ENCODE measurements at places on chromosomes 1 and 21.

- H3K27me3 ChIP-seq: no peaks in the 10 kb centered on the region
- H3K27ac ChIP-seq: no peak overlapping the region
- H3K4me3 ChIP-seq: no peak overlapping the region
- peaks cover 24% of the 10 kb centered on the region for H3K4me1 ChIP-seq
Measured at GRCh38 chr1:55164906-55165305, 50.3 kb downstream of the USP24 start.

DNA sequence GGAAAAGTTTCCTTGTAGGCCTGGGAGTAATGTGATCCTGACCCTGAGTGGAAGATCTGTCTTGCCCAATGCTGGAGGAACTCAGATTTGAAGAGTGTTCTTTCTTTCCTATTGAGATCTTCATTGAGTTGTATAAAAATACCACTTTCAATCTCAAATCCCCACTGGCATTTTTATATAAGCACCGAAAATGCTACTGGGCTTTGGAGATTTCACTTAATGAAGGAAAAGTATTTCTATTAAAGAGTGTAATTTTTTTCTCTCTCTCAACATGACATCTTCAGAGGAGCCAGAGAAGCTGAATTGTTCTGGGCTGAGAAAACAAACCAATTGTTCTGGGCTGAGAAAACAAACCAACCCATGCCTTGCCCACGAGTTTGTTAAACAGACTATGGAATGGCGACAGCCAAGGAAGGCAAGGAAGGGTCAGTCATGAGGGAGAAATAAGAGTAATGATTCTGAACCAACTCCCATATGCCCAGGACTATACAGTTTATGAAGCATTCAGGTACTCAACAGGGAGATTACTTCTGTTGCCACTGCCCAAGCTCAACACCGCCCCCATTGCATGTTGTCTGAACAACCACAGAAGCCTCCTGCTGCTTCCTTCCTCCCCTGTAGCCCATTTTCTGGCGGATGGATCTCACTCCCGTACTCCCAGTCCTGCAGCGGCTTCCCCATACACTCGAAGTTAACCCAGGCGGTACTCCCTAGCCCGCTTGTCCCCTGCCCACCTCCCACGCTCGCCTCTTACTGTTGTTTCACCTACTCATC, 103.2 kb downstream of the BEND5 start:
- peaks cover 43% of the 10 kb centered on the region for H3K27me3 ChIP-seq
- H3K4me1 ChIP-seq: peaks cover 5% of the 10 kb centered on the region
- no peak overlapping the region for H3K27ac ChIP-seq
- no peaks in the 10 kb centered on the region for H3K36me3 ChIP-seq
- no peak overlapping the region for H3K4me3 ChIP-seq

DNA sequence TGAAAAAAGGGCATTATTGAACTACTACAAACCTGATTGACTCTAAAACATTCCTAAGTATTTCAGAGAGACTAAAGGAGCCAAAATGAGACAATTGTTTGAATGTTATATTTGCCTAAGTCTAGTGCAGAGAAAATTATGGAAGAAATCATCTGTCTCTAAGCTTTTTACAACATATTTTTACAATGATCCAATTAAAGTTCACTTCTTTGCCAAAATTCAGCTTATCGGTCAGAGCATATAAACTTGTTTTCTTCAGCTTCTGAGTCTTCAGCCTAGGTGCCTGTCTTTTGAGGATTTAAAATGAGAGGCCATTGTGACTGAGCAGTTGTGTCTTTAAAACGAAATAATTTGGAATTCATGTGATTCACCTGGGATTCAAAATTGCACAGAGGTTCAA, 181.2 kb upstream of the SGIP1 start:
- H3K4me1 ChIP-seq: peaks cover 85% of the 10 kb centered on the region
- H3K27ac ChIP-seq: peak overlapping the region; percentile 95
- H3K27me3 ChIP-seq: no peaks in the 10 kb centered on the region
- H3K4me3 ChIP-seq: peak overlapping the region; percentile 62
- peaks cover 56% of the 10 kb centered on the region for H3K36me3 ChIP-seq
- DNase-seq: no peak

GRCh38 chr1:119870917-119871596, 25.3 kb downstream of the ADAM30 start:
- DNase-seq: peak; percentile 52
- no peaks in the 10 kb centered on the region for H3K36me3 ChIP-seq
- no peak overlapping the region for H3K4me3 ChIP-seq
- no peak overlapping the region for H3K27ac ChIP-seq
- H3K4me1 ChIP-seq: peaks cover 5% of the 10 kb centered on the region

- no peak overlapping the region for H3K27ac ChIP-seq
- no peaks in the 10 kb centered on the region for H3K36me3 ChIP-seq
- DNase-seq: no peak
- H3K4me1 ChIP-seq: no peaks in the 10 kb centered on the region
- H3K4me3 ChIP-seq: no peak overlapping the region
Measured at GRCh38 chr1:29425631-29426030, 189.3 kb downstream of the PTPRU start.

DNA sequence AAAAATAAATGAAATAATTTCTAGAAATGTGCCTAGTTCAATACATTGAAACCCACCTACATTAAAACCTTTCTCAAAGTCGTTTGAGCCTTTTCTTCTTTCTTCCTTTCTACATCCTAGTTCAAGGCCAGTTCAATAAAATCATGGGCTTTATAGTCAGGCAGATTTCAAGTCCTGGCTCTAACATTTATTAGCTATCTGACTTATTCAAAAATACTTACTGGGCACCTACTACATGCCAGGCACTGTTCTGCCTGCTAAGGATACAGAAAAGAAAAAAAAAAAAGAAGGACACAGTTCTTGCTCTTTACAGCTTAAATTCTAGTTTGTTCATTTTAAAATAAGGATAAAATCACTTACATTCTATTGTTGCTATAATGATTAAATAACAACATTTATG, 134.2 kb upstream of the FGGY start:
- H3K36me3 ChIP-seq: no peaks in the 10 kb centered on the region
- H3K4me1 ChIP-seq: no peaks in the 10 kb centered on the region
- H3K27me3 ChIP-seq: peaks cover 20% of the 10 kb centered on the region
- H3K27ac ChIP-seq: no peak overlapping the region
